GM12892 (cell line): ENCODE measurements at places on chromosomes 6 and 20.

DNA sequence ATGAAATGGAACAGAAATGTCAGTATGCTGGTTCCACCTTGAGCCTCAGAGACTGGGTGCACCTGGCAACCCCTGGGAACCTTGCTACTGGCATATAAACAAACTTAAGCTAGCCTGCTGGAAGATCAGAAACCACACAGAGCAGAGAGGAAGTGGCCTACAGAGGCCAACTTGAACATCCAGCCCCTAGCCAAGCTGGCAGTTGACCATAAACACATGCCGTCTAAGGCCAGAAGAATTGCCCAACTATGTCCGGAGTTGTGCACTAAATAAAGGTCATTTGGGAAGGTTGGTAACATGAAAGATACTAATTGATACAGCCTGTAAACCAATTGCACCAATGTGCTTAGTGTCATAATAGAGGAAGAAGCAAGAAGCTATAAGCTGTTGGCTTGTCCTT lies 266.6 kb upstream of the BTBD3 start:
- DNase-seq = no peak

- no peak for DNase-seq
Measured at GRCh38 chr20:56722042-56722441, 92.9 kb downstream of the TFAP2C start.

GRCh38 chr20:55947701-55948100 lies 57.6 kb downstream of the CBLN4 start:
- DNase-seq = no peak

GRCh38 chr20:25408890-25409289 lies 1.4 kb downstream of the GINS1 start:
- DNase-seq = no peak

DNA sequence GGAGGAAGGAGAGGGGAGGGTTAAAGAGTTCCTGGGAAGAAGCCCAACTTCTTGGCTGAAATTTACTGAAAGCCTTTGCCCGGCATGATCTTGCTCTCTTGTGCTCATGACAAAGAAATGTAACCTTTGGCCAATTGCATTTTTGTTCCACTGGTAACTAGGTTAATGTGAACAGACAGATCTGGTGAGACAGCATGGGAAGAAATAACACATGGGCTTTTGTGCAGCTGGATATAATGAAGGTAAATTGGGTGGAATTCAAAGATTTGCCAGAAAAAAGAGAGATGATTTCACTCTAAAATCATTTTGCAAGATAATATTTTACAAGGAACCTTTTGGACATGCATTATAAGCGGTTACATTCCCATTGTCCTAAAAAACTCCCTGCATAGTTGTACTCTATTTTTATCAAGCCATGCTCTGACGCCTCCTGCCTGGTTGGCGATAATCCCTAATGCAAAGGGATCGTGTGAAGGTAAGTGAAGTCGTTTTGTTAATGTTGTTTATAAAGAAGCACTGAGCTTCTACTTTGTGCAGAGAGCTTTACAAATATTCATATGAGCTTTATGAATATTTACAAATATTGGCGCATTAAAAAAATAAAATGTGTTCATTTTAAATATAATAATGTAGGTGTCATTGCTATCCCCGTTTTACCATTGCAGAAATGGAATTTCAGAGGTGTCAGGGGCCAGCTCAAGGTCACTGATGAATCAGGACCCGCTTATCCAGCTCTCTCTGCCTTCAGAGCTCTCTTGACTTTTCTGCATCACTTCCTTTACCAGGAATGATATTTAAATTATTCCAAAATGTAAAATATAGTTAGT lies 161.3 kb upstream of the AGPAT4 start:
- DNase-seq = no peak

- DNase-seq = no peak
Measured at GRCh38 chr6:137808191-137808590, 58.9 kb upstream of the TNFAIP3 start.

DNA sequence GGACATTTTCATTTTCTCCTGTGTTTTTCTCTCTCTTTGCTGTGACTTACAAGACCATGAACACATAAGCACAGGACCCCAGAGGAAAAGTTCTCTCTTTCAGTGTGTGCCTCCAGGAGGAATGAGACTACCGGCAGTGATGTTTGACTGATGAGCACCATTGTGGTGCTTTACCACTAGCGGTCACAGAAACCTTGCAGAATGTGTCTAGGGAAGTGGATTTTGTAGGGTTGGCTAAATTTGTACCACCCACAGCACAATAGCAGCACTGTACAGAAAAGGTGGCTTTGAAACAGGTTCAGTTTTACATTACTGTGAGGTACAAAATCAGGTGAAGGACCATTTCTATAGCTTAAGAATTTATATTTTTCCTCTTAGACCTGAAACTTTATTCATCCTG lies 301.9 kb upstream of the SUPT3H start:
- DNase-seq = no peak

DNA sequence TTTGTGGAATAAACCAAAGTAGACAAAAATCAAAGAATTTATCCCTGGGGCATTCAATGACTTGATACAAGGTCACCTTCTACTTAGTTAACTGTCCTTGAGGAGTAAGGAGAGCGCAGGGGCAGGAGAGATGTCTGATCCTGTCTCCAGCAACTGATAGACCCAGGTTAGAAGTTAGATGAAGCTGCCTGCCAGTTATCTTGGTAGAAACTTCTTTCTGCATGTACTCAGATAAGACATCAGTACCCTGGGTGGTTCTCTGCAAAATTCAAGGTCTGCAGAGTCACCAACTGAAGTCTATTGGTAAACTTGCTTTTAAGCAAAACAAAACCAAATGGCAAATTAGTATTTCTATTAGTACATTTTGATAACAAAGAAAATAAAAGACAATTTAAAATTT lies 2.7 kb downstream of the SGK1 start:
- DNase-seq = no peak

DNA sequence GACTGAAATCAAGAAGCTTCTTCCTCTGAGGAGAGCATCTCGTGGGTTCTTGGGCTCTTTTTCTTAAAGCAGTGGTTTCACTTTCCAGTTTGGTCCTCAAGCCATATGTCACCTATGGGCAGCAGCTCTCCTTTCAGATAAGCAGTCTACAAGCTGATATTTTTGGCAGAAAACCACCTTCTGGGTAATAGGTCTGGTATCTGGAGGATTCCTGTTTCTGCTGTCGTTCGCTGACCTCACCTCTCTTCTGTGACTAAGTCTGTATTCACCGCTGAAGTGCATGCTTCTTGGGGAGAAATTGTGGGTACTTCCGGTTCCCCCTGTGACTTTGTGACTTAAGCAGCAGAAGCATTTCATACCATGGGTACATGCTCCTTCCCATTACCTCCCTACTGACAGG lies 193.6 kb downstream of the EDN1 start:
- no peak for DNase-seq

DNA sequence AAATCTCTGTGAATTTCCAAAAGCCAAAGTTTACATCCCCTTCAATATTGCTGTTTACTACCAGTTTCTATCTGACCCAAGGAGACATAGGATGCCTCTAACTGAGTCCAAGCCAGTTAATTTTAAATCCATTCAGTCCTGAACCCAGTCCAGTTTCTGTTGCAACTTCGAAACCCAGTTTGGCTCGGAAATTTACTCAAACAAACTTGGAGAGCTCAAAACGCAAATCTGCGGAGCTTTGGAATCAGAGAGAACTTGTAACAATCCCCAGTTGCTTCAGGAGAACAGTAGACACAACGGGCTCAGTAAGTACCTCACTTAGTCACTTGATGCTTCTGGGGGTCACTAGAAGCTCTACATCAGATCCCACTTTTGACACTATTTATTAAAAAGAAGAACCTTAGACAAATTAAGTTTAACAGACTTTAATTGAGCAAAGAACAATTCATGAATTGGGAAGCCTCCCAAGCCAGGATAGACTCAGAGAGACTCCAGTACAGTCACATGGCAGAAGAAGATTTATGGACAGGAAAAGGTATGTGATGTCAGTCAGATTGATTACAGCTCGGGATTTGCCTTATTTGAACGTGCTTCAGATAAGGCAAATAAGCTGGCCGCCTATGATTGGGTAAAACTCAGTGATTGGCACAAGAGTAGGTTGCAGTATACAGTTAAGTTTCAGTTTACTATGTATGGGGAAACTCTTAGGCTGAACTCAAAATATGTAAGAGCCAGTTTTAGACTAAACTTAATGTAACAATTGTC lies 118.0 kb downstream of the RFPL4B start:
- DNase-seq = no peak

DNA sequence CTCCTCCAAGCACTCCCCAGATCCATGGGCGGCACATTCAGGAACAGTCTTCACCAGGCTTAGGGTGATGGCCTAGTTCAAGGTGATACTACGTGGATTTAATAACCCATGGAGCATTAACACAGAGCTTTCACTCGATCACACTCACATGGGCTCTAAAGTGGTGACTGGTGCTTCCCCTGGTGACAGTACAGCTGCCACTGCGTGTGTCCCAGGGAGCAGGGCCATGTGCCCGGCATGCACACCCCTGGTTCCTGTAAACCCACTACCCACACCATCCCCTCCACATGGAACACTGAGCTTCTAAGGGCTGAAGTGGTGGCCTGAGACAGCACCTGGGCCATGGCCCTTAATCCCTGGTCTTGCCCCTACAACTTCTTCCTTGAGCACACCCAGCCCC lies 27.8 kb upstream of the APMAP start:
- no peak for DNase-seq

DNA sequence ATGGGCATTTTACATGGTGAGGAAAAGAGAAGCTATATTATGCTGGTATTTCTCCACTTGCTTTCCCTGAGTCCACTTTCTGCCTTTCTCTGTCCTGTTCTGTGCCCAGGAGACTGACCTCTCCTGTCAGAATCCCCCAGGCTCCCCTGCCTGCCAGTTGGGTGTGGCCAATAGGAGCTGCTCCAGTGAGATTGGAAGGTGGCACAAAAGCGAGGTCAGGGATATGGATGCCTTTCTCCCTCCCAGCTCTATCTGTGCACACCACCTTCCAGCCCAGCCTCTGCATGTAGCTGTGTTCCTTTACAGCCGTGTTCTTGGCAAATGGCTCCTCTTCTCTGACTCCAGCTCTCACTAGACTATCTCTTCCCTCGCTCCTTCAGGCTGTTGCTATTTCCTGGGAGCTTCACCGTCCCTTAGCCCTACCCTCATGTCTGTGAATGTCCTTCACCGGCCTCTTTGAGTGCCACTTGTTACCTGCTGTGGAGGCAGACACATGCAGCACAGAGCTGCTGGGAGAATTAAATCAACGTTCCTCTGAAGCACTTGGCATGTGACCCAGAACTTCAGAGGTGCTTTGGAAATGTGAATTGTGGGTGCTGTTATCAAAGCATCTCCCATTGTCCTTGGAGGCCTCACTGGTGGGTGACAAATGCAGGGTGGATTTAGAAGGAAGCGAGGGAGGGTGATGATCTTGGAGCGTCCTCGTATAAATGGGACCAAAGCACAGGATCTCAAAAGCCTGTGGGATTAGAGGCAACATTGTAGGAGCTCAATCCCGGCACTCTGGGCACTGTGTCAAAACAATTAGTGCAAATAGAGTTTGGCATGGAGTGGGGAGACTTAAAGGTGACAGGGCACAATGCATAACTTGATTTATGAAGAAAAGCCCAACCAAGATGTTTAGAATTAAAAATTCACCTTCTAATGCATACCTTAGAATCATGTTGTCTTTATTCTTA lies 28.9 kb upstream of the RALGAPA2 start:
- no peak for DNase-seq

- DNase-seq = no peak
Measured at GRCh38 chr6:75711173-75711572, 37.9 kb upstream of the MYO6 start.

- no peak for DNase-seq
Measured at GRCh38 chr20:52311209-52311794, 119.7 kb upstream of the ZFP64 start.

DNA sequence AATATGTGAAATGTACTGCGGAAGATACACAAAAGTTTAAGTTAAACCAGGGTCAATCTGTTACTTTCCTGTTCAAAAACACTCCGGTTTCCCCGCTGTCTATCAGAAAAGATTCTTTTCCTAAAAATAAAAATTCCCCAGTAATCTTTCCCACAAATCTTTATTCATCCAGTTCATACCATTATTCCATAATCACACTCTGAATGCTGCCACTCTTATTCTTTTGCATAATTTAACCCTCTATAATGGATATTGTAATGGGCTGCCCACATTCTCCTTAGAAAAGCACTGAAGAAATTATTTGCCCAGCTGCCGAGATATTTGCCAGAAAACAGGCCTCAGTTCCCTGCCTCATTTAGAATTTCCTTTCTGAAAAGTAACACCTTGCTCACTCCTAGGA lies 68.6 kb downstream of the EPHA7 start:
- DNase-seq = no peak

GRCh38 chr6:2229039-2229438 lies 16.4 kb downstream of the GMDS start:
- DNase-seq = no peak

DNA sequence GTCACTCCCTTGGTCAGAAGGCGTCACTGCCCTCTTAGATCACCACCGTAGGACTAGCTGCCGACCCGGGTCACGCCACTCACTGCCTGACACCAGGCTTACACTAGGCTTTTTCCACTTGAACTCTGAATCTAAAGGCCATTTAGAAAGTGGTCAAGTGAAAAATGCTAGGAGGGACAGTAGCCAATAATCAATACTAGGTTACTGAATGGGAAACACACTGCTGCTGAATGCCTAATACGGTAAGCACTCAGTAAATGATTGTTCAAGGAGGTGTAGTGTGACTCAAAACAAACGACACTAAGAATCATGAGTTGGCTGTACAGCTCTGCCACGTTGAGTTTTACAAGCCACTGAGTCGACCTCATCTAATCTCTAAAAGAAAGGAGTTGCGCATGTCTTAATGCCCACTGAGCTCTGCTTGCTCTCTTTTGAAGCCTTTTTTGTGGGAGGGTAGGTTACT lies 760 bp upstream of the IBTK start:
- peak; percentile 11 for DNase-seq

- no peak for DNase-seq
Measured at GRCh38 chr20:24584538-24585356, 115.3 kb downstream of the SYNDIG1 start.

- no peak for DNase-seq
Measured at GRCh38 chr6:130164251-130164650, 58.5 kb downstream of the SAMD3 start.

GRCh38 chr6:166435574-166435973 lies 52.8 kb upstream of the MPC1 start:
- DNase-seq = no peak

- DNase-seq = no peak
Measured at GRCh38 chr6:34718976-34719375, 22.4 kb upstream of the ILRUN start.

- no peak for DNase-seq
Measured at GRCh38 chr6:167214206-167214605, 56.4 kb upstream of the GPR31 start.

DNA sequence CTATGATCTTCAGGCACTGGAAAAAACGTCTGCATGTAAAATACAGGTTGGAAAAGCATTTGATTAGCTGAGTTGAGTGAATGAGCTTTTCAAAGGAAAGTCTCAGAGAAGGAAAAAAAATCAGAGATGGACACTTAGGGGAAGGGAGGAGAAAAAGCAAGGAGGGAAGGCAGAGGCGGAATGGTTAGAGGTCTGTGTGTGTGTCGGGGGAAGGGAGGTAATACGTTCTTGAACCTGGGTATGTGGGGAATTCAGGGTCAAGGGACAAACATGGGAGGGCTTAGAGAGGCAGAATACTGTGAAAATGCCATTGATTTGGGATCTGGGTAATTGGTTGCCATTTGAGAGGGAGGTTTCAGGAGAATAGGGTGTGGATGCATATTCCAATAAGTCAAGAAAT lies 5.1 kb downstream of the PRRT1 start:
- no peak for DNase-seq
